ENCODE measurements at places on chromosomes 12 and 14. TPM values are rescaled to one million over a fixed set of nuclear protein-coding genes. Genes with fewer than 3 reads are reported as not detected.

The GLIPR1L1 gene
- under 0.01 TPM for total RNA-seq

The GARIN6 gene
- not detected for total RNA-seq

The SLCO1B1 gene
- not detected for total RNA-seq

The KRT78 gene
- total RNA-seq: not detected

The RASSF9 gene
- 0.41 TPM for total RNA-seq

The APAF1 gene
- total RNA-seq: 39.9 TPM

- no peak for DNase-seq
These were observed 144.4 kb downstream of the SEC23A start for GRCh38 chr14:38958589-38958988.

DNA sequence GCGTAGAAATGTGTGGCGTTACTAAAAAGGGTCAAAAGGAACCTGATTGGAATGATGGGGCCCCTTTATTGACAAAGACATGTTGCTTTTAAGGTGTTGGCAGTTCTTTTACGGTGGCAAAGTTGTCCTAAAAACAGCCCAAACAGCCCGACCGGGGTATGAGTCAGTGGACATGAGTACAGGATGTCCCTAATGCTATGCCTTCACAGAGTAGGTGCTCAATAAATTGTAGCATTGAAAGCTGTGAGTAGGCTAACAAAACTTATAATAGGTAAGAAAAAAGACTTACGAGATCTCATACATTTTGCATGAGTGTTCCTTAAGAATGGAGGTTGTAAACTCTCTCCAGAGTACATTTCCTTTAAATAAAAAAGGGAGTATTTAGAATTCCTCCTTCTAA lies 2.6 kb downstream of the ELK3 start:
- no peak for DNase-seq

DNA sequence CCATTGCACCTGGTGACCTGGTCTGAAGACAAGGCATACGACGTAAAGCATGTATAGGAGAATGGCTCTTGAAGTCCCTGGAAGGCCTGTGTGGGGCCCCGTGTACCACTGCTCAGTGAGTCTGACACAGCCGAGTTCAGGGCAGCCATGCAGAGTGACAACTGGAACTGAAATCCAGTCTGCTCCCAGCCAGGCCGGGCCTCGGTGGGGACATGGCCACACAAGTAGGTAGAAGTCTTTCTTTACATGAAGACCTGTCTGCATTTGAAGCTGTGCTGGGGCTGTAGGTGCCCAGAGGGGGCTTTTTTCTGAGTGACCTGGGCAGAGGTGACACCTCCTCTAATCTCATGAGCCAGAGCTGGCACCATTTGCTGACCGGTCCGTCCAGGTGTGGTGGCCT lies 35.7 kb downstream of the ADGRD1 start:
- DNase-seq: no peak

DNA sequence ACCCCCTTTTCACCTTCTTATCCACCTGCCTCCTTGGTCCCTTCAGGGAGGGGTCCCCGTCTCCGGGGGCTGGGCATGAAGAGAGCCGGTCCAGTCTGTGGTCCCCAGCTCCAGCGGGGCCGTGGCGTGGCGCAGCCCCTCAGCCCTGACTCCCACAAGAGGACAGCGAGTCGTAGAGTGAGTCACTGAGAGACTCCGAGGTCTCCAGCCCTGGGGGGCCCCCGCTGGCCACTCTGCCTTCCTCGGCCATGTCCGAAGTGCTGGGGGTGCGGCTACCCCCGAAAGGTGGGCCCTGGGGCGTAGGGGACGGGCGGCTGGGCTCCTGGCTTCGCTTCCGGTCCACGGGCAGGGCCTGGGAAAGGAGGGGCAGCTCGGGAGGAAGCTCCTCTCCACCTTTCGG lies 36.5 kb downstream of the NCKAP5L start:
- no peak for DNase-seq

DNA sequence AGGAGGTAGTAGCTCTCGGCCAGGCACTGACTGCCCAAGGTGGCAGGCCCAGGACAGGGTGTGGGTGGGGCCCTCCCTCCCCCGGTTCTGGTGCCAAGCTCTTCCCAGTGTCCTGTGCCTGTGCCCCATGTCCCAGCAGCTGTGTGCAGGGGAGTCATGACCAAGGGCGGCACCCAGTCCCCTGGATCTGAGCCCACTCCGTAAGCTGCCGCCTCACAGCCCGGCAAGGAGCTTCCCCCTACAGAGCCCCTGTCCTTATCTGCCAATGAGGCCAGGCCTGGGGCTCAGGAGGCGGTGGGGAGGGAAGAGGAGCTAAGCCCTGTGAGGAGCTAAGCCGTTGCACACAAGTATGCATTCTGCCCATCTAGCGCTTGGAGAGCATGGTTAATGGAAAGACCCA lies 5.6 kb upstream of the C14orf180 start:
- no peak for DNase-seq

DNA sequence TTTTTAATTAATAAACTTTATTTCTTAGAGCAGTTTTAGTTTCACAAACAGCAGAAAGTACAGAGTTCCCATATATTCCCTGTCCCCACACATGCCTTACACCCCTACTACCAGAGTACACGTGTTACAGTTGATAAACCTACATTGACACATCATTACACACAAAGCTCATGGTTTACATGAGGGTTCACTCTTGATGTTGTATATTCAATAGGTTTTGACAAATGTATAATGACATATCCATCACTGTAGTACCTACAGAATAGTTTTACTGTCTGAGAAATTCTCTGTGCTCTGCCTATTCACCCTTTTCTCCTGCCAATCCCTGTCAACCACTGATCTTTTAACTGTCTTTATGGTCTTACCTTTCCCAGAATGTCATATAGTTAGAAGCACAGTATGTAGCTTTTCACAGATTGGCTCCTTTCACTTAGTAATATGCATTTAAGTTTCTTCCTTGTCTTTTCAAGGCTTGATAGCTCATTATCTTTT lies 15.1 kb upstream of the CCDC91 start:
- DNase-seq: no peak
